ENCODE measurements at places on chromosomes 12 and 14.
A peak's percentile ranks its signal among the peaks of the same experiment; 100 is the strongest.

- DNase-seq, result no peak
These were observed 11.4 kb upstream of the ATP2A2 start for GRCh38 chr12:110269622-110270124.

GRCh38 chr12:96526110-96526509 lies 36.7 kb downstream of the CFAP54 start:
- DNase-seq, result no peak

- DNase-seq, result no peak
These were observed 475.7 kb downstream of the CCER1 start for GRCh38 chr12:90479237-90479636.

DNA sequence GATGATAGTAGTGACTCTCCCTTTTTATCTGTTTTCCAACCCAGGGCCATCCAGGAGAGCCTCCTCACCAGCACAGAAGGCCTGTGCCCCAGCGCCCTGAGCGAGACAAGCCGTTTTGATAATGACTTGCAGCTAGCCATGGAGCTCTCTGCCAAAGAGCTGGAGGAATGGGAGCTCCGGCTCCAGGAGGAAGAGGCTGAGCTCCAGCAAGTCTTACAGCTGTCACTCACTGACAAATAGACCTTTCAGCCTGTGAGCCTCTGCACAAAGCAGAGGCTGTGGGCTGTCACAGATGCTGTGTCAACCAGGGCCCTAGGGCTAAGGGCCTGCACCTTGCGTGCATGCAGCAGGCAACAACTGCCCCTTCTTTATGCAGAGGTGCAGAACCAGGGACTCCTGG lies 11.0 kb downstream of the C12orf76 start:
- DNase-seq, result no peak

DNA sequence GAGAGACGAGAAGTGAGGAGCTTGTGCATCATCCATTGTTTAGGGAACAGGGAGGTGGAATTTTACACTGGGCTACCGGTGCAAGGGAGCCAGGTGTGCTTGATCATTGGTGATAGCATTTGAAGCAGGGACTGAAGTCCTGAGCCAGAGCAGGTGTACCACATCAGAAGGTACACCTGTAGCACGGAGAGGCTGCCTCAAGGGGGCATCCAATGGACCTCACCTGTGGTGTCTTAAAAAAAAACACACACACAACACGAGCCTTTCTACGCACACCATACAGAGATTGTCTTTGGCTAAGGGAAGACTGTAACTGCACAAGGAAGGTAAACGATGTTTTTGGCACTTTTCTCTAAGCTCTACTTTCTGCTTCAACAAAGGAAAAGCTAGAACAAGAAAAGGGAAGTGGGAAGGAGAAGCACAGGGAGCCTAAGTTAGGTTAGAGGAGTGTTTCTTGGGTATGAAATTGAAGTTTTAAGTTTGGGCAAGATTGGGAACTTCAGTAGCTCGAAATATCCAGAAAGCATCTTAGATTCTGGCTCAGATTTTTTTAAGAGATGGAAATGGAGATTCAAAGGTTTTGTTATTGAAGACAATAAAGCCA lies 334.3 kb upstream of the FBXO33 start:
- DNase-seq, result no peak

GRCh38 chr14:52790011-52790755 lies 1.2 kb downstream of the GNPNAT1 start:
- no peak for DNase-seq

DNA sequence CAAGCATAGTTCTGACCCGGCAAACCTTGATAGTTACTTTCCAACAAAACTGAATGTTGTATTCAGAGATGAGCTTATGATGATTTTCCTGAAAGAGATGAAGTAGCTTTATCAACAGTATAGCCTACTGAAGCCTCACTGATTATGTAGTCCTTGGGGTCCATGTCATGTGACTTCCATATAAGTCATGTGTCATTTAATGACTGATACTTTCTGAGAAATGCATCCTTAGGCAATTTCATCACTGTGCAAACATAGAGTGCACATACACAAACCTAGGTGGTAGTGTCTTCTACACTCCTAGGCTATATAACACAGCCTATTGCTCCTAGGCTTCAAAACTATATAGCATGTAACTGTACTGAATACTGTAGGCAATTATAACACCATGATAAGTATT lies 28.5 kb upstream of the TUBA1C start:
- no peak for DNase-seq

DNA sequence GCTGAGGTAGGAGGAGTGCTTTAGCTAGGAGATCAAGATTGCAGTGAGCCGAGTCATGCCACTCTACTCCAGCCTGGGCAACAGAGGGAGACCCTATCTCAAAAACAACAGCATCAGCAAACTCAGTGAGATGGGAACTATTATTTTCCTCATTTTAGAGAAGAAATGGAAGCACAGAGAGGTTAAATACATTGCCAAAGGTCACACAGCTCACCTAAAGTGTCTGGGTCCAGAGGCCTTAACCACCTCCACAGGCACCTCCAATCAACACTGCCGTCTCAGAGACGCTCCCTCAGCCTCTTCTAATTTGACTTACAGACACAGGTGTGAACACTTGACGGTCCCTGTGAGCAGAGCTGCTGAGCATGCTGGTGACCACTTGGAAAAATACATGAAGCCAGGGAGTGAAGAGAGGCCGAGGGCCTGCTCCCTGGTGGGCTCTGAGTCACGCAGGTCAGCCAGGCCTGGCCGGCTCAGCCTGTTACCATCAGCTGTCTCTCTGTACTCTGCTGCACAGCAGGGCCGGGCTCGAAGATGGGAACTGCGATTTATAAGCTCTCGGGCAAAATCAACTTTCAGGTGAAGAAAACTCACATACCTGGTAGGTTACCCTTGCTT lies 77.5 kb upstream of the RASSF3 start:
- DNase-seq, result no peak

DNA sequence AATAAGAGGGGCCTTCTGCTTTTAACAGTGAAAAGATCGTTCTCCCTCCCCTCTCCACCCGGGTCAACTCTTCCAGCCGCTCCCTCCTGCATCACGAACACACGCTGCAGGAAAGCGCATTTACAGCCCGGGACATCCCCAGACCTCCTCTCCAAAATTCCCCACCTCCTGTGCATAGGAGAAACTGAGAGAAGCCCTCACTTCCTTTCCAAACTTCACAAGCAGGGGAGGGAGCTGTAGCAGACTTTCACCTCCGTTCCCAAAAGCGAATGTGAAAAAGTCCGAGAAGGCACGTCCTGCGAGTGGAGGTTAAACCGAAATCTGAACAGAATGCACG lies 513 bp downstream of the BCAT1 start:
- peak; percentile 25 for DNase-seq

DNA sequence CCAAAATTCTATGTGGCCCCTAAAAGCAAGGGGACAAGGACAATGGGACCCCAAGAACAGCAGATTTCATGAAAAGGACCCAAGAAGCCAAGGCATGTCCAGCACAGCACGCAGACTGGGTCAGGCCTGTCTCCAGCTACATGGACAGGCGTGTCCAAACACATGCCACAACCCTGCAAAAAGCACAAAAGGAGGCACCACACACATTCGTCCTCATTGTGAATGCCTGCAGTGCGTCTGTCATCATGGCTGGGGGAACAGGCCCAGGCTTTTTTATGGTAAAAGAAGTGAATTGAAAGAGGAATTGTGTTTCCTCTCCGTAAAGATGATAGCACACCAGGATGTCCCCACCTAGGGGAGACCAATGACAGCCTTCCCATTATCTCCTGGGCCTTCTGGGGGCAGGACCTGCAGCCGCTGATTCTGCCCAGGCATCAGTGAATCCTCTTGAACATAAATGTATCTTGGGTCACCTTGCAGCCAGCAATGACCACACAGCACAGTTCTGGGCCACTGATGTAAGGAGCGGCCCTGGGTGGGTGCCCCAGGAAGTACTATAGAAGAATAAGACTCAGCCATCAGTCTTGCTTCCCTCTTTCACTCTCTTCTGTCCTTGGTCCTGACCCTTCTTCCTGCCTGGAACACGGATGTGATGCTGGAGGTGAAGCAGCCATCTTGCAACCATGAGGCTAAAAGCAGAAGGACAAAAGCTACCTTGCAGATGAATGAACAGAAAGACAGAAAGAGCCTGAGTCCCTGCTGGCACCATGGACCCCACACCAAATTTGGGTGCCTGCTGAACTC lies 29.8 kb upstream of the C14orf180 start:
- no peak for DNase-seq

DNA sequence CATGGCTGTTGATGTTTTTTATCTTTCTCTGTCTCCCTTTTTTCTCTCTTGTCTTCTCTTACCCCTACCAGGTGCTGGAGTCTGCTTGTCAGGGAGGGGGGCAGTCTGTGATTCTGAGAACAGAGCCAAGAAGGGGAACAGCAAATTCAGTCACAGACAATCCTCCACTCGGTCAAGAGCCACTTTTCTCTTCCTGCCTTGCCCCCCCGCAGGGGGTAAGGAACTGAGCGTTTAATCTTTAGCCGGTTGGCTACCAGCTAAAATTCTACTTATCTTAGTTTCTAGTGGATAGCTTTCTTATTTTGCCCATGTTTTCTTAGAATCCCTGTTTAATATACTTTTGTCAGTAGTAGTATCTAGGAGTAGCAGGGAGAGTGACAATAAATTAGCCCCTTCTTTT lies 1.9 kb downstream of the RIMKLB start:
- DNase-seq, result no peak

GRCh38 chr12:104736307-104736706 lies 221.8 kb downstream of the SLC41A2 start:
- no peak for DNase-seq

DNA sequence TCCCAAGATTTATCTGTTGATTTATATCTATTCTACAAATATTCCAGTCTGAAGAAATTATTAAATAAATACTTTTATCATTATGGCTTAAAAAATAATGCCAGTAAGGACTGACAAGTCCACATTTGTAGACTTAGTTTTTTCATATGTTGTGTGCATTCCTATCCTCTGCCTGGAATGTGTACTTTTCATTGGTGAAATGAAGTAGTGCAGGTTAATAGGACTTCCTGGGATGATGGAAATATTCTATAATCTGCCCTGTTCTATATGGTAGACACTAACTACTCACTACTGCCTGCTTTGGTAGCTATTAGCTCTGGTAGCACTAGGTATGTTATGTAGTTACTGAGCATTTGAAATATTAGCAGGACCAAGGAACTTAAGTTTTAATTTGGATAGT lies 86.7 kb downstream of the PCNX1 start:
- DNase-seq, result no peak

- no peak for DNase-seq
These were observed 206.4 kb downstream of the BCL11B start for GRCh38 chr14:99065551-99065950.

DNA sequence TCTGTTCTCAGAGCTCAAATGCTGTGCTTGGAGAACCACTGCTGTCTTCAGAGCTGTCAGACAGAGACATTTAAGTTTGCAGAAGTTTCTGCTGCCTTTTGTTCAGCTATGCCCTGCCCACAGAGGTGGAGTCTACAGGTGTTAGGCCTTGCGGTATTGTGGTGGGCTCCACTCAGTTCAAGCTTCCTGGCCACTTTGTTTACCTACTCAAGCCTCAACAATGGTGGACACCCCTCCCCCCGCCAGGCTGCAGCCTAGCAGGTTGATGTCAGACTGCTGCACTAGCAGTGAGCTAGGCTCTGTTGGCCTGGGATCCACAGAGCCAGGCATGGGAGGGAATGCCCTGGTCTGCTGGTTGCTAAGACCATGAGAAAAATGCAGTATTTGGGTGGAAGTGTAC lies 323.8 kb downstream of the BCAT1 start:
- no peak for DNase-seq

- DNase-seq, result no peak
These were observed 42.4 kb downstream of the ATXN2 start for GRCh38 chr12:111556676-111557075.

DNA sequence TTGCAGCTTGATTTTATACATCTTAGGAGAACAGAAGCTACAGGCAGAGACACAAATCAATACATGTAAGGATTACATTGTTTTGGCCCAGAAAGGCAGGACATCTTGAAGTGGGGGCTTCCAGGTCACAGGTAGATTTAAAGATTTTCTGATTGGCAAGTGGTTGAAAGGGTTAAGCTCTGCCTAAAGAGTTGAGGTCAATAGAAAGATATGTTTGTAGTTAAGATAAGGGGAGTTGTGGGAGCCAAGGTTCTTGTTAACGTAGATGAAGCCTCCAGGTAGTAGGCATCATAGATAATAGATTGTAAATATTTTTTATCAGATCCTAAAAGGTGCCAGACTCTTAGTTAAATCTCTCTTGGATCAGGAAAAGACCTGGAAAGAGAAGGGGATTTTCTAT lies 5.5 kb upstream of the DHRS2 start:
- no peak for DNase-seq

DNA sequence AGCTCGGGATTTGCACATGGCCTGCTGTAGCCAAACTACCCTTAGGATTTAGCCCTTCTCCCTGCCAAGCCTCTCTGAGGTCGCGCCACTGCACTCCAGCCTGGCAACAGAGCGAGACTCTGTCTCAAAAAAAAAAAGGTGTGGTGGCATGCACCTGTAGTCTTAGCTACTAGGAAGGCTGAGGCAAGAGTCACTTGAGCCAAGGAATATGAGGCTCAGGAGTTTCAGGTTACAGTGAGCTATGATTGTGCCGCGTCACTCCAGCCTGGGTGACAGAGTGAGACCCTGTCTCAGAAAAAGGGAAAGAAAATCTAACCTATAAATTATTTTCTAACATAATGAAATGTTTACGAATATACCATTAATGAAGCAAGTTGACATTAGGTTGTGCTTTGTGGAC lies 29.7 kb downstream of the ESRRB start:
- DNase-seq, result no peak

GRCh38 chr14:30373526-30373925 lies 185.4 kb upstream of the G2E3 start:
- DNase-seq, result no peak

DNA sequence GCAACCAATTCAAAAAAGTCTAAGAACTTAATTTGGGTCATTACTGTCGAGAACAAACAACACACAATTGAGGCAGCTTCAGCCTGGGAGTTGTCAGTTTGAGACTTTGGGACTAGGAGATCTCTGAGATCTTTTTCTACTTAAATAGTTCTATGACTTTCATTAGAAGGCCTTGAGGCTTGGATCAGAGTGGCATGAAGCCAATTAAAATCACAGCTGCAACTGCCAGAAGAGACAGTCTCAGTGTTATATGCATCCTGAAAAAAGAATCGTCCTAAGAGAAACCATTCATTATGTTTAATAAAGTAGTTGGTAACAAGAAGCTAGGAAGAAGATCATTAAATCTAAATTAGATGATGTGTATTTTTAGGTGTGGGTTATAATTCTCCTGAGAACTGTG lies 170.8 kb upstream of the RASSF8 start:
- DNase-seq, result no peak

DNA sequence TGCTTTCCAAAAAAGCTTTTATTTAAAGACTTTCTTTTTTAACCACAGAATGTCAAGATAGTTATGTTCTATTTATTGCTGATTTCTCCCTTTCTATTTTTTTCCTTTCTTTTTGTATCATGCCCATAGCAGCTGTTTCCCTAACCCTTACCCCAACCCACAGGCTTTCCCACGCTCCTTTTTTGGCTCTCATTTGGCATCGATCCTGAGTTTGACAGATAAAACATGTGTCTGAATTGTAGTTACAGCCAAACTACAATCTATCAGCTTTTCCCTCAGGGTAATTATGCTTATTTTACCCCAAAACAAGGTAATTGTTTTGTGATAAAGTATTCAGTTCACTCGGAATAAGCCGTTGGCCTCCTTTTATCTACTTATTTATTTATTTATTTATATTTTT lies 46.7 kb downstream of the PDE3A start:
- no peak for DNase-seq

- DNase-seq, result no peak
These were observed 156.8 kb downstream of the ERC1 start for GRCh38 chr12:1147821-1148220.
